ENCODE measurements at places on chromosomes 12 and 14.

DNA sequence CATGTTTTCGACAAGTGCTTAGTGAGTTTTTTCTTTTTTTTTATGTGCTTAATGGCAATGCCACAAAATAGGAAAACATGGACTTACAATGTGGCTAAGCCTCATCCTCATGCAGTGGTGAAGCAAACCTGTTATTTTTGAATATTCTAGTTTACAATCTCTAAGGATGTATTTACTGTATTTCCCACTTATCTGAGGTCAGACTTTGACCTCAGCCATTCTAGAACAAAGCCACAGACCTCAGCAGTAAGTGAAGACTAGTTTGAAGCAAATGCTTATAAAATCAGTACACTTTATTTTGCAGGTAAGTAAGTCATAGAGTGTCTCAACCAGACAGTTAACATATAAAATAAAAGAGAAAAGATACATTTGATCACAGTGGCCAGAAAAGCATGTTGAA, 130.1 kb downstream of the CCDC91 start:
- no peak for DNase-seq

- DNase-seq = peak; percentile 6
Measured at GRCh38 chr12:80352474-80352873, 91.6 kb upstream of the PTPRQ start.

DNA sequence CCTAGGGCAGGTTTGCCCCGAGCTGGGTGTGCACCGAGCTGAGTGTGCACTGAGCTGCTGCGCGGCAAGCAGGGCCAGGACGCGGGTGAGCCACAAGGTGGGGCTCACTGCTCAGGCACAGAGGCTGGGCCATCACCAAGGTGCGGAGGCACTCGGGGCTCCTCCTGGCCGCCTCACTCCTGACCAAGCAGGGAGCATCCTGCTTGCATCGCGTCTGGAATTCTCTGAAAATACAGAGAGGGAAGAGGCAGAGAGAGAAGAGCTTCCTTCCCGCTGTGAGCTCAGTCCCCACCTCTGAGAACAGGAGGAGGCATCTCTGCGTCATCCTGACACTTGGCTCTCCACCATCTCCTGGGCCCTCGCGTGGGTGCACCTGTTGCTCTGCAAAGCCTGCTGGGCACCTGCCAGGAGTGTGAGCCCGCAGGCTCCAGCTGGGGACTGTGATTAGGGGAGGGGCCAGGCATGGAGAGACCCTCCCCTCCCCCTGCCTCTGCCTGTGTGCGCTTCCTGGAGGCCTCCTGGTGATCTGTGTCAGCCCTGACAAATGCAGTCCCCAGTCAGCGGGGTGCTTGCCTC, 116.3 kb downstream of the GLT1D1 start:
- DNase-seq = no peak

GRCh38 chr14:24238123-24238522, 4.3 kb downstream of the TINF2 start:
- no peak for DNase-seq

DNA sequence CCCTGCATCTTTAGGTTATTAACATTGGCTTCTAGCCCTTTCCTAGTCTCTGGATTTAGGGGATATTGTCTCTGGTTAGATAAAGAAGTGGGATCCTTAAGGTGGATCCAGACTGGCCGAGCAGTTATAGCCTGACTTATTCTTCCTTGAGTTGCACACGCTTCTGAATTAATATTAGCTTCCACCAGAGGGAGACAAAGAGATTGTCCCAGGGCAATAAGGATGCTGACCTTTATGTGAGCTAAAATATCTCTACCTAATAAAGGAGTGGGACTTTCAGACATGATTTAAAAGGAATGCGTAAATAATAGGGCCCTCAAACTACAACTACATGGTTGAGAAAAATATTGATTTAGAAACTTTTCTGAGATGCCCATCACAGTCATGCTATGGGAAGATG, 139.7 kb downstream of the SLCO1B3 start:
- no peak for DNase-seq

DNA sequence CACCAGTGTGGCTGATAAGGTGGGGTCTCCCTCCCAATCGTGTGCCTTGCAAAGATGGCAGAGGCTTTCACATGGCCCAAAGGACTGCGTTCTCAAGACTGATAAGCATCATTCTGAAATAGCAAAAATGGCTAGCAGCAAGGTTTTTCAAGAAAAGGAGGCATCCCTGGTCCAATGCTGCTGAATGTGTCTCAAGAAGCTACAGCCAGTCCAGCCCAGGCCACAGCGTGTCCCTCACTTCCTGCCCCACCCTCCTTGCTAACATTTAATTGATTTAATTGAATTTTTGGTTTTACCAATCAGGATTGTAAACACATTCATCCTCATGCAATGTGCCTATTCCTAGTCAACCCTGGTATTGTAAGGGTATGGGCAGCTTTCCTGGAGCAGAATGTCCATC, 55.9 kb downstream of the C14orf132 start:
- DNase-seq = no peak

- DNase-seq = peak; percentile 69
Measured at GRCh38 chr12:7374423-7375144, 69.4 kb downstream of the CD163L1 start.

DNA sequence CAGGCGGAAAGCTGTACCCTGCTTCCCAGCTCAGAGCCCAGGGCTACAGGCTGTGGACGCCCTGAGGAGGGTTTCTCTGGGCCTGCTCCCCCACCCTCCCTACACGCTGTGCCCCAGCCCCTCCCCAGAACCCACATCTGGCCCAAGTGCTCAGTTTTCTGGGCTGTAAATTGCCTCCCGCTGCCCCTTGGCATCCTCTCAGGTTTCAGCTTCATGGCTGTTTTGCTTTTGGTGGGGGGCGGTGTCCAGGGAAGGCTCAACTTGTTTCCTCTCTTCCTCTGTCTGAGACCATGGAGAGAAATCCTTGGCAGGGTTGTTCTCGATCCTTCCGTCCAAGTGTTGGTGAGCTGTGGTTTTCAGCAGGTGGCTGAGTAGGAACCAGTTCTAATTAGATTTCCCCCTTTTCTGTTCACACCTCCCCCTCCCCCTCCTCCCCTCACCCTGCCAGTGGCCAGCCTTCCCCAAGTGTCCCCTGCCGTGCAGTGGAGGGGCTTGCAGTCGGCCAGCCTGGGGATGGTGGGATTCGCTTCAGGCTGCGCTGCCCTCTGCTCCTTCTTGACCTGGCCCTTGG, 61.8 kb downstream of the TSPAN9 start:
- no peak for DNase-seq

DNA sequence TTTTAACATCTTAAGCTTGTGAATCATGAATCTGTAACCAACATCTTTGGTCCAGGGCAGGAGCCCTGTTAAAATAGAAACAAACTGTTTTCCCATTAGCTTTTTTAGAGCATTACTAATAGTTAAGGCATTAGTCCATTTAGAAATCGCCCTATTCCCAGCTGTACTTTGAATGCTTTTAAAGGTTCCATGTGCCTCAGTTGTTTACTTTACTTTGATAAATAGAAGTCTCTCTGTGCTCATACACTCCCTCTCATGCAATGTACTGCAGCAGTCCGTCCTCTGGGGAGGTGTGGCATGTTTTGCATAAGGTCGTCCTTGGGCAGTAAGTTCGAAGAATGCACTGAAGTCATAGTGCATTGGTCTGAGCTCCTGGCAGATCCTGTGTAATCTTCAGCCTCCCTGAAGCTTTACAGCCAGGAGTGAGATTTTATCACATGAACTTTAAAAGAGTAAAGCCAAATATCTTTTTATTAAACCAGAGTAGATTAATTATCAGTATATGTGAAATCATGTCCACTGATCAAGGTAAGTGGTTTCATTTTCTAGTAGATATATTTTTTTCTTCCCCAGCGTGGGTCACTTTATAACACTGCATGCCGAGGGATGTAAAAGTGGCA, 134.7 kb downstream of the FGD4 start:
- DNase-seq = peak; percentile 52

DNA sequence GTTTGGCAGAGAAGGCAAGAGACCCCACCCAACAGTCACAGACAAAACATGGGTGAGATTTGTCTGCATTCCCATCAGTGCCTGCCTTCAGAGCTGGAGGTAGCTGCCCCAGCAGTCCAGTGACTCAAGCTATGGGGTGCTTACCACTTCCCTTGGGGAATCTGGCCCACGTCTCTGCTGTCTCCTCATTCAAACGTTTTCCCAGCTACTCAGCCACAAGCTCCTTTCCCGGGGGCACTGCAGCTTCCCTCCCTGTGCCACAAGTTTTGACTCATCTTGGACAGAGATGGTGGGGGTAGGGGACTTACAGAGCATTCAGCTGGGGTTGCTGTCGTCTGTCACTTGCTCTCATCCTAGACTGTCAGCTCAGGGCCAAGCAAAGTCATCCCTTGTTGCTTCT, 66.6 kb downstream of the FBXL14 start:
- DNase-seq = peak; percentile 88

DNA sequence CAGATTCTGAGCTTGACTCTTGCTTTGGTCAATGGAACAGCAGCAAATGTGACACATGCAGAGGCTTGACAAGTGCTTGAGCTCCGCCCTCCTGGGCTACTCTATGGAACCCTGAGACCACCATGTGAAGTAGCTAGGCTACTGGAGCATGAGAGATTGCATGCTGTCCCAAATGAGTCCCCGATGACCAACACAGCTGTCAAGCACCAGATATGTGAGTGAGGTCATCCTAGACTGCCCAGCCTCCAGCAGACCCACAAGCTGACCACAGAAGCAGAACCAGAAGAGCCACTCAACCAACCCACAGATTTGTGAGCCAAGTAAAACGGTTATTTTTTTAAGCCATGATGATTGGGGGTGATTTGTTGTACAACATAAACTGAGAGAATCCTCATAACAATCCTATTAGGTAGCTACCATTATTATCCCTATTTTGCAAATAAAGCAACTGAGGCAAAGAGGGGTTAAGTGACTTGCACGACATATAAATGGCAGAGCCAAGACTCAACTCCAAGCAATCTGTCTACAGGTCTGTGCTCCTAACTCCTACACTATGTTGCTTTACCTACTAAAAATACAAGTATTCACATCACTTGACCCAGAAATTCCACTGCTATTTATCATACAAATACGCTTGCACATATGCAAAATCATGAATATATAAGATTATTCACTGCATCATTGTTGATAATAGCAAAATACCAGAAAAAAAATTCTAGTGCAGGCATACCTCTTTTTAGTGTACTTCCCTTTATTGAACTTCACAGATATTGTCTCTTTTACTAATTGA, 136.2 kb downstream of the NDUFA12 start:
- DNase-seq = no peak

DNA sequence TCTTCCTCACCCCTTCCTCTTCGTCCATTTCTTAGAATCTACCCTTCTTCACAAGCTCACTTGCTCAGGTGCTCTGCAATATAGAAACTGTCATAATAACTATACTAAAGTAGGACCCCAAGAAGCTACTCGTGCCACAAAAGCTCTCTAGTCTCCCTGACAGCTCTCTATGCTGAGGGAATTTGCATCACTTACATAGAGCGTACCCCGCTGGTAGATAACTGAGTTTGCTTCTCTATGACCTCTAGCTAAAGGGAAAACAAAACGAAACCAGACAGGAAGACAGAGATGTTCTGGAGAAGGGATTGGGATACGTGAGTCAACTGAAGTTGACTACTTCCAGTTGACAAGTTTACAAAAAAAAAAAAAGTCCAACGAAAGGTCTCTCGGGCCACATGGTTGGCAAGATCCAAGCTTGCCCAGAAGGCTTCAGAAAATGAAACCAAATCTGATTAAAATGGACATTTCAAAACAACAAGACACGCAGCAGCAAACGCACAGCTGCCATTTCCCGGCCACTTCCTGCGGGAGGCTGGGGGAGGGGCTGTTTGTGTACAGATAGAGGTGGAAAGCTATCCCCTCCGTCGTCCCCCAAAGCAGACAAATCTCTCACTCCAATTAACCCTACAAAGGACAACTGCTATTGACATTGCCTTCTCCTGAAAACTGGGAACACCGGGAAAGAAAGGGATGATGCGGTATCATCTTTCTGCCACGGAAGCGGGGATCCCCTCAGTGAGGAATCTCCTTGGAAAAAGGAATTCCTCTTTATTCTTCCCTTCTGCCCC, 1.3 kb downstream of the BAZ2A start:
- DNase-seq = no peak

- no peak for DNase-seq
Measured at GRCh38 chr14:26204728-26205479, 392.9 kb downstream of the NOVA1 start.

DNA sequence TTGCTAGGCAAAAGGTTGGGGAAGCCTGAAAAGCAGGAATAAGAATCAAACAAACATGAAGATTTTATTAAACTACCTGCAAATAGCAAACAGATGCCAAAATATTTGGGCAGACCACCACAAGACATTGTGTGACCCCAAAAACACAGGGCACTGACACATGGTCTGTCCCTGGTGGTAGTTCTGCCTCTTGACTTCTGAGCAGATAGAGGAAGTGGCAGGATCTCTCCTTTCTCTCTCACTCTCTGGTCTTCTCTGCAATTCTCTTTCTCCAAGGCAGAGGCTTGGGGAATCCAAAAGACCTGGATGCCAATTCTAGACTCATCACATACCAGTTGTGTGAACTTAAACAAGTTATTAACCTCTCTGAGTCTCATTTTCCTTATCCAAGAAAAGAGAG, 4.3 kb upstream of the PTGDR start:
- DNase-seq = no peak

DNA sequence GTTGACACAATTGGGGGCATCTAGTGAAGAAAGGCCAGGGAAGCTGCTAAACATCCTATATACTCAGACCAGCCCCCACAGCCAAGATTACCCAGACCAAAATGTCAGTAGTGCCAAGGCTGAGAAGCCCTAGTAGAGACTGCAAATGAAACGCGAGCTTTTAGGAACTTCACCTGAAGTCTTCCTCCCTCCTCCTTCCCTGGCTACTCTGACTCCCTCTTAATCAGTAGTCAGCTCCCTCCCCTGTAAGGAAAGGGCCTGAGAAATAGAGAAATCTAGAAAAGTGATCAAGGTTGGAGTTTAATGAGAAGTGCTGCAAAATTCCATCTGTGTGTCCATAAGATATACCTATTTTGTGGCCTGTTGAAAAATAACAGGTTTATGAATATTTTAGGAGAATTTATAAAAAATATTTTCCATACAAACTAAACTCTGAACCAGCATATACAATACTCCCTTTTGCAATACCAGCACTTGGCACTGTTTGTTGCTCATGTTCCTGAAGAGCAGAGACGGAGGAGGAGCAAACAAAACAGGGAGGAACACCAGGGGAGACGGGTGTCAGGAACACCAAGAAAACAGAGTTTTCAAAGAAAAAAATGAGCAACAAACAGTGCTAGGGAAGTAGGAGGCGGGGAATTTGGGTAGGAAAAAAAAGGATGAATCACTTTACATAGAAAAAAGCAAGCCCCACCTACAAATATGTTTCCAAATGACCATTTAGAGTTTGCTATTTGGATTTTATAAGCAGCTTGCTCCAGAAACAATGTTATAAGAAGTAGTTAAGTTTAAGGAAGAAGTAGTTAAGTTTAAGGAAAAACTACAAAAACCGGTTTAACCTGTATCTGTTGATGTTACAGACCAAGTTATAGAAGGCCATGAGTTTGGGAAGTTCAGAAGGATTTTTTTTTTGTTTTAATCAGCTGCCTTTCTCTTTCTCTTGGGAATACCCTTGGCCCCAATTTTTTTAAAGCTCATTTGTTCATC, 282.1 kb upstream of the GRIP1 start:
- no peak for DNase-seq

DNA sequence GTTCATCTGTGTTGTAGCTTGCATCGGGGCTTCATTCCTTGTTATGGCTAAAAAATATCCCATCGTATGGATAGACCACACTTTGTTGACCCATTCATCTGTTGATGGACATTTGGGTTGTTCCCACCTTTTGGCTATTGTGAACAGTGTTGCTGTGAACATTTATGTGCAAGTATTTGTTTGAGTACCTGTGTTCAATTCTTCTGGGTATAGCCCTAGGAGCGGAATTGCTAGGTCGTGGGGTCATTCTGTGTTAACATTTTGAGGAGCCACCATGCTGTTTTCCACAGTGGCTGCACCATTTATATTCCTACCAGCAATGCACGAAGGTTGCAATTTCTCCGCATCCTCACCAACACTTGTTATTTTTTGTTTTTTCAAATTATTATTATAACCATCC, 23.0 kb upstream of the NCOR2 start:
- DNase-seq = no peak

All from HTR-8/SVneo (cell line).